ENCODE measurements at places on chromosomes 6 and 20.

- DNase-seq, result no peak
Observed at GRCh38 chr20:44587035-44587980, 4.9 kb downstream of the PKIG start.

GRCh38 chr6:137218473-137218916 lies 690 bp downstream of the IFNGR1 start:
- no peak for DNase-seq

- no peak for DNase-seq
Observed at GRCh38 chr6:167781066-167781767, 45.5 kb upstream of the AFDN start.

GRCh38 chr20:48019496-48019895 lies 234.2 kb upstream of the SULF2 start:
- no peak for DNase-seq

GRCh38 chr6:137717074-137718073 lies 149.7 kb upstream of the TNFAIP3 start:
- DNase-seq, result no peak

GRCh38 chr6:130029163-130029562 lies 10.8 kb downstream of the L3MBTL3 start:
- DNase-seq, result no peak

GRCh38 chr6:70717038-70717801 lies 49.5 kb downstream of the SMAP1 start:
- DNase-seq, result peak; percentile 4

- DNase-seq, result peak; percentile 60
Observed at GRCh38 chr6:10555625-10556309, 34.6 kb downstream of the GCNT2 start.

DNA sequence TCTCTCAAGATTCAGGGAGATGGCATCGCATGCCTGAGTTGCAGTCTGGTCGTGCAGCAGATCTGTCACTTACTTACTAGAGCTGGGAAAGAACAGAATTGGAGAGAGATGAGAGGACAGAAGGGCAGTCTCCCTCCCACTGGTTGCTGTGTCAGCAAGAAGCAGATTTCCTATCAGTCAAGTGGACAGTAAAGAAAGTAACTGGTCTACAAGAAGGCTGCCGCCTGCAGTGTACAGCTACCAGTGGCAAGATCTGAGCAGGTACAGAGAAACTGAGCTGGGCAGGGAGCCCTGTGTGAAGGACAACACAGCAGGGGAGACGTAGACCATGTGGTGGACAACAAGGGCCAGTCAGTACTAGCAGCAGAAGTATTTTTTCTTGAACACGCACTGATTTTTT lies 49.5 kb upstream of the PCSK2 start:
- DNase-seq, result no peak

- no peak for DNase-seq
Observed at GRCh38 chr6:89035252-89036101, 45.1 kb upstream of the PNRC1 start.

DNA sequence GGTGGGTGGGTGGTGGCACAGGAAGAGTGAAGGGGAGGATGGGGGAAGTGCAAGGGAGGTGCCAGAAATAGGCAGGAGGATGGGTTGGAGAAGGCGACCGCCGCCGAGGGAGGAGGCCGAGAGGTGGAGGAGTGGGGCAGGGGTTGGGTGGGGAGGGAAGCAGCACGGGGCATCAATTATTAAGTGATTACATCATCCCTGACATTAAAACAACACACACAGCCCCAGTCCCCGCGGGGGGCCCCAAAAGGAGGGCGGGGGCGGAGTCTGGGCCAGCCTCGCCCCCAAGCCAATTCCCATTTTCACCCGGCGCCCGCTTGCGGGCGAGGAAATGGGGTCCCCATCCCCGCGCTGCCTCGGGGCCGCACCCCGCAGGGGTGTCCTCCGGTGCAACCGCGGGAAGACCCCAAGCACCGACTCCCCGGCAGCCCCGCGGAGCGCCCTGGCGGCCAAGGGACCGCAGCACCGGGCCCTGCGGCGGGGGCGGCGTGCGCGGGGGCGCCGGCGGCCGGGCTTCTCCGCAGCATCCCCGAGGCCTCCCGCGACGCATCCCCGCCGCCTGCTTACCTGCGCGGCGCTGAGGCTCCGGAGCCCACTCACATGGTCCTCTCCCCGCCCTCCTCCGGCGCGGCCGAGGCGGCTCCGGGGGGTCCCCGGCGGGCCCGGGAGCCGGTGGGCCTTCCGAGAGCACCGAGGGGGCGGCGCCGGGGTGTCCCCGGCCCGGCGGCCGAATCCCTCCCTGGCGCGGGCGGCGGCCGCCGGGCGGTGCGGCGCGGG lies 663 bp downstream of the FYN start:
- peak; percentile 46 for DNase-seq

GRCh38 chr6:128310451-128310850 lies 209.9 kb downstream of the PTPRK start:
- no peak for DNase-seq

DNA sequence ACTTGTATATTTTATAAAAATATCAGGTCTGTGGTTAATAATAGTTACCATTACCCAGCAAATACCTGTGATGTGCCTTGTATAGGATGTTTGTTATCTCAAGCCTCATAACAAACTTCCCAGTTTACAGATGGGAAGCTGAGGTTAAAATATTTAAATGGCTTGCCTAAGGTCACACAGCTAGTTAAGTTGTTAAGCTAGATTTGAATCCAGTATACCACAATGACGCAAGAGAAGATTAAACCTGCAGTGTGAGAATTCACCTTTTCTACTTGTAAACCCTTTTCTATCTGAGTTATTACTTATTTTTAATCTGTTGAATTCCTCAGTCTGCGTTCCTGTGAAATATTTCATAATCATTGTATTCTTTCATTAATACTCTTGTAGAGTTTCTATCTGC lies 4.9 kb downstream of the DSP start:
- no peak for DNase-seq

- no peak for DNase-seq
Observed at GRCh38 chr6:25054469-25054868, 118.7 kb upstream of the RIPOR2 start.

GRCh38 chr6:37373822-37374471 lies 20.2 kb downstream of the RNF8 start:
- DNase-seq, result no peak

DNA sequence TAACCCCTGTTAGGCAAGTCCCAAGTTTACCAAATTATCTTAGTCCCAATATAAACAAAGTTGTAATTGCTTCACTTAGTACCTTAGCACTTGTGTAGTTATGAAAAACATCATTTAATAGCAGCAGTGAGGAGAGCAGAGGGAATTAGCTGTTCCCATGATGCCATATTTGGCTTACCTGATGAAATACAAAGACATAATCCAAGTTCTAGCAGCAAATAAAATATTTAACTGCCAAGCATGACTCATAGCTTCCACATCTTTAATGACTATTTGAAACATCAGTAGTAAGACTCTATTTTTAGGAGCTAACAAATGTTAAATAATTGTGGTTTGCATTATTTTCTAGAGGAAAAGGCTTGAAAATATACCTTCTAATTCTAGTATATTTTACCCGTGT lies 94.0 kb upstream of the MCHR2 start:
- no peak for DNase-seq

GRCh38 chr6:75546381-75546780 lies 52.8 kb upstream of the FILIP1 start:
- no peak for DNase-seq
